ENCODE measurements at places on chromosomes 1 and 21. TPM values are rescaled to one million over a fixed set of nuclear protein-coding genes. Genes with fewer than 3 reads are reported as not detected.

POU3F1 gene
- total RNA-seq: not detected

ANGPTL3 gene
- not detected for total RNA-seq

NFASC gene
- not detected for total RNA-seq

OR10Z1 gene
- not detected for total RNA-seq

SLC22A15 gene
- 1.8 TPM for total RNA-seq

Measured in PC-9 (cell line).